ENCODE measurements at places on chromosomes 5 and 9.

GRCh38 chr9:20582150-20582549, 40.1 kb downstream of the MLLT3 start:
- no peak overlapping the region for H3K4me3 ChIP-seq
- DNase-seq: no peak
- no peak overlapping the region for H3K27ac ChIP-seq
- H3K4me1 ChIP-seq: no peaks in the 10 kb centered on the region
- no peaks in the 10 kb centered on the region for H3K36me3 ChIP-seq
- no peaks in the 10 kb centered on the region for H3K27me3 ChIP-seq

- H3K27me3 ChIP-seq: no peaks in the 10 kb centered on the region
- H3K36me3 ChIP-seq: no peaks in the 10 kb centered on the region
- DNase-seq: no peak
- no peak overlapping the region for H3K4me3 ChIP-seq
These were observed 199.2 kb upstream of the ANKRD55 start for GRCh38 chr5:56432321-56432720.

- H3K27me3 ChIP-seq: peaks cover 37% of the 10 kb centered on the region
- no peak for DNase-seq
- no peak overlapping the region for H3K27ac ChIP-seq
- H3K4me3 ChIP-seq: peak overlapping the region; percentile 91
These were observed 2.0 kb upstream of the PHPT1 start for GRCh38 chr9:136847088-136847825.

GRCh38 chr9:6833518-6834192, 75.9 kb downstream of the KDM4C start:
- DNase-seq: no peak
- peaks cover 2% of the 10 kb centered on the region for H3K36me3 ChIP-seq
- H3K27me3 ChIP-seq: no peaks in the 10 kb centered on the region
- no peak overlapping the region for H3K27ac ChIP-seq
- no peaks in the 10 kb centered on the region for H3K4me1 ChIP-seq
- H3K4me3 ChIP-seq: no peak overlapping the region

DNA sequence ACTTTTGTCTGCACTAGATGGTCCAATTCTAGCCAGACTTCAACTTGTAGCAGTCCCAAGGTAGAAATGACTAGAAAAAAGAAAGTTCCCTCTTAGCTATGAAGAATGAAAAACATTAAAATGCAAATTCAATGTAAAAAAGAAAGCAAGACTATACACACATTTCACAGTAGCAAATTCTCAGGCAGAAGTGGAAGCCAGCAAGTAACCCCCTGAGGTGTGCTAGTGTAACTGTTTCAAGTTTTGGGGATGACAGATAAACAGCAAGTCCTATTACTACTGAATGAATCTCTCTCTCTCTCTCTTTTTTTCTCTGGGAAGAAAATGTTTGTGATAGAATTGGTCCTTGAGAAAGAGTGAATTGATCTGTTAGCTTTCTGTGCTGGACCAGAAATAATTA, 185.6 kb downstream of the EFNA5 start:
- H3K4me1 ChIP-seq: no peaks in the 10 kb centered on the region
- H3K36me3 ChIP-seq: no peaks in the 10 kb centered on the region
- H3K4me3 ChIP-seq: no peak overlapping the region
- no peak overlapping the region for H3K27ac ChIP-seq
- no peak for DNase-seq

DNA sequence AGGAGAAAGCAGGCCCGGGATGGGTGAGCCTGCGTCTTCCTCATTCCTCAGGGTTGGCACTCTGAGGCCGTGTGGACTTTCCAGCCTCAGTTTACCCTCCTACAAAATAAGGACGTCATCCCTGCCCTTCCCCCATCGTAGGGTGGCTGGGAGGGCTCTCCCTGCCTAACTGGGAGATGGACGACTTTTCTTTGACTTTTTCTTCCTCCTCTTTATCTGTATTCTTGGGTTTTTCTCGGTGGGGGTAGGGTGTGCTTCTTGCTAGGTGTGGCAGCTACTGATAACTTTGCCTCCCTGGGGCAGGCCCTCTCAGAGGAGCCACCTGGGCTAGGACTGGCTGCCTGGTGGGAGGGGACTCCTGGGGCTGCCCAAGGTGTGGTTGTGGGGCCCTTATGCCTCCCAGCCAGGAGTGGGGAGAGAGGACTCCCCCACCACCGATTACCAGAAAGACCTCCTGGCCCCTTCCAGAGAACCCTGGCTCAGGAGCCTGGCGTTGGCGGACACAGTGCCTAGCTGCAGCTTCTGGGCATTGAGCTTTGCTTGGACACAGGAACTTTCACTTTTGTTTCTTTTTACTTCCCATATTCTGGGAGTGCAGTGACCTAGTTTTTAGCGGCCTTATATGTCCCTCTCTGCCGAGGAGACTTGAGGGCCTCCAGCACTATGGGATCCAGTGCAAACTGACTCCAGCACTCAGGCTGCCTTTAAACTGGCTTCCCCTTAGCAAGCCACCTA, 6.1 kb downstream of the GLIPR2 start:
- peaks cover 12% of the 10 kb centered on the region for H3K4me1 ChIP-seq
- DNase-seq: no peak
- H3K4me3 ChIP-seq: peak overlapping the region; percentile 3
- H3K27me3 ChIP-seq: no peaks in the 10 kb centered on the region
- no peaks in the 10 kb centered on the region for H3K36me3 ChIP-seq

DNA sequence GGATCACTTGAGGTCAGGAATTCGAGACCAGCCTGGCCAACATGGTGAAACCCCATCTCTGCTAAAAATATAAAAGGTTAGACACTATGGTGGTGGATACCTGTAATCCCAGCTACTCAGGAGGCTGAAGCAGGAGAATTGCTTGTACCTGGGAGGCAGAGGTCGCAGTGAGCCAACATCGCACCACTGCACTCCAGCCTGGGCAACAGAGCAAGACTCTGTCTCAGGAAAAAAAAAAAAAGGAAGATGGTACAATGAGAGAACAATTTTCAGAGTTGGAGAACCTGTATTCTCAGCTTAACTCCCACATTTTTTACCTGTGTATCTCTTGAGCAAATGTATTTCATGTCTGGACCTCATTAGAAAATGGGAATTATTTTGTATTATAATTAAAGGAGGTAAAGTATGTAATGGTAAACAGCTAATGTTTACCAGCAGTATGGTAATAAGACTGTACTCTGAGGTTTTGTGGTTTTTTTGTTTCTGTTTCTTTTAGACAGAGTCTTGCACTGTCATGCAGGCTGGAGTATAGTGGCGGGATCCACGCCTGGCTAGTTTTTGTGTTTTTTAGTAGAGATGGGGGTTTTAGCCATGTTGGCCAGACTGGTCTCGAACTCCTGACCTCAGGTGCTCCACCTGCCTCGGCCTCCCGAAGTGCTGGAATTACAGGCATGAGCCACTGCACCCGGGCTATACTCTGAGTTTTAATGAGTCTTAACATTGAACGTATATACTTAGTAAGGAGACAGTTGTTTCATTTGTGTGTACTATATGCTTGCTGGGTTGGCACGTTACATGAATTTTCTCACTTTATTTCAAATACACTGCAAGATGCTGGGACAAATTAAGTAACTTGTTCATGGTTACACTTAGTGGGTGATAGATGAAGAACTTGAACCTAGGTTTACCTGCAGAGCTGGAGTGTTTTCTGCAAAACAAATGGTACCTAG, 16.2 kb downstream of the UHRF2 start:
- DNase-seq: no peak
- H3K4me1 ChIP-seq: no peaks in the 10 kb centered on the region
- no peak overlapping the region for H3K4me3 ChIP-seq
- H3K27me3 ChIP-seq: no peaks in the 10 kb centered on the region
- no peaks in the 10 kb centered on the region for H3K36me3 ChIP-seq

DNA sequence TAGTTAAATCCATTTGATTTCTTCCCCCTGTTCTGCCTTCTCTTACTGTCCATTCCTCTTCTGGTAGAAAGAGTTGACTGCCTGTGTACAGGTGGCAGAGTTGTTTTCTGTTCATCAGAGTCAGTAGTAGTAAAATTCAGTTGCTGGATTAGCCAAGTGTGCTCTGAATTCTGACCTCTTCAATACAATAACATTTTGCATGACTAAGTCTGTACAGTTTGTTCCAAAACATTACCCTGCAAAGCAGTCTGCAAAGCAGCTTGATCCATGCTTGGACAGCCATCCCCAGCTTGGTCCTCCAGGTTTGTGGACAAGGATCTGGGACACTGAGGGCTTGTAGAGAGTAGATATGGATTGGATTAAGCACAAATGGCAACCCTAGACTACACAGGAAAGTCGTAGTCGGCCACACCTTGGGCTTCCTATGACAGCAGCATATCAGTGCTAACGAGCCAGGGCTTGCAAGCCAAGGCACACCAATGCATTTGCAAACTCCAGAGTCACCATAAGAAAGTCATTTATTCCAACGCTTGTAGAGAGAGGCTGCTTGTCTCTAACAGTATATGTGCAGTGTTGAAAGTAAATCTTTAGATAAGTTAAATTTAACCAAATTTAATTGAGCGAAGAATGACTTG, 25.2 kb downstream of the IL12B start:
- no peaks in the 10 kb centered on the region for H3K27me3 ChIP-seq
- H3K27ac ChIP-seq: no peak overlapping the region
- no peak for DNase-seq
- no peaks in the 10 kb centered on the region for H3K36me3 ChIP-seq
- H3K4me1 ChIP-seq: no peaks in the 10 kb centered on the region

DNA sequence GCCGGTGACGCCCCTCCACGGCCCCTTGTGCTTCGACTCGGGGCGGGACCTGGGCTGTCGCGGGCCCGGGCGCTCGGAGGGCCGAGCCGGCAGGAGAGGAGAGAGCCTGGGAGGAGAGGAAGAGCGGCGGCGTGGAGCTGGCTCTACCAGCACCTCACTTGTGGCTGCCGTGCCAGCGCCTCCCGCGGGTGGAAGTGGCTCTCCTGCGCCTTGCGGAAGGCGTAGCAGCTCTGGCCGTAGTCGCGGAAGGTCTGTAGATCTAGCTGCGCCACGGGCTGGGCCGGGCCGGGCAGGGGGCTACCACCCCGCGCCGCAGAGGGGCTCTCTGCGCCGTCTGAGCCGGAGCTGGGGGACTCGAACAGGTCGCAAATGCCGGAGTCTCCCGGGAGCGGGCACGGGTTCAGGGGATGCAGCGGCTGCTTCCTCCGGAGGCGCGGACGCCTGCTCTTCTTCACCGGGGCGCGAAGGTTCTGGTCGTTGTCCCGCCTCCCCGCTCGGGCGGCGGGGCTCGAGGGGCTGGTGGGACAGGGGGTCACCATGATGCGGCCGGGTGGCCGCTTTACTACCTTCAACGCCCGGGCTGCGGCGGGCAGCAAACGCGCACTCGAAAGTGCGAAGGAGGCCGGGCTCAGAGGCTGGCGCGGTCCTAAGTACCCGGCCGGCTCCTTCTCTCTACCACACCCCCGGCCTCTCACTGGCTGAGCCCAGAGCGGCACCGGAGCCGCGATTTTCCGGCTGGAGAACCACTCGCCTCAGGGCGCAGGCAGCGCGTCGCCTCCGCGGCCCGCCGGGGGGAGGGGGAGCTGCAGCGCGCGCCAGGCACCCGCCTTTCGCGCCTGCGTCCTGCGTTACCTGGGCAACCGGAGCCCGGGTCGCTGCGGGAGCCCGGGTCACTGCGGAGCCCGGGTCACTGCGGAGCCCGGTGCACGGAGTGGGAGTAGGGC, at the start of gene CCNO:
CCNO (minus strand) TSS at position 624 of the 944 bp plus-strand sequence; CDS start at position 539, 85 bp downstream.
- peak within 1 kb of the TSS; percentile 66 for H3K27ac ChIP-seq
- no peaks in the 10 kb centered on the region for H3K36me3 ChIP-seq
- H3K4me1 ChIP-seq: no peaks in the 10 kb centered on the region
- H3K27me3 ChIP-seq: peaks cover 2% of the 10 kb centered on the region
- H3K4me3 ChIP-seq: peak within 1 kb of the TSS; percentile 83
- no peak for DNase-seq

Measured in breast epithelium (tissue), 4 donors.